ENCODE measurements at places on chromosomes 3 and 15. TPM values are rescaled to one million over a fixed set of nuclear protein-coding genes. Genes with fewer than 3 reads are reported as not detected.

- no peak overlapping the region for H3K4me3 ChIP-seq
- H3K27ac ChIP-seq = peak overlapping the region; percentile 73
- no peak for DNase-seq
- H3K4me1 ChIP-seq = peaks cover 57% of the 10 kb centered on the region
- H3K36me3 ChIP-seq = peaks cover 51% of the 10 kb centered on the region
Measured at GRCh38 chr3:187005827-187006481, 75.6 kb downstream of the ST6GAL1 start.

Gene EIF4E3
- 29.7 TPM for total RNA-seq

- H3K4me1 ChIP-seq = peaks cover 51% of the 10 kb centered on the region
- peak; percentile 95 for DNase-seq
- peak overlapping the region; percentile 96 for H3K27ac ChIP-seq
Measured at GRCh38 chr3:50237754-50238548, 1.9 kb downstream of the GNAI2 start.

Gene GABRG3
- total RNA-seq = not detected

DNA sequence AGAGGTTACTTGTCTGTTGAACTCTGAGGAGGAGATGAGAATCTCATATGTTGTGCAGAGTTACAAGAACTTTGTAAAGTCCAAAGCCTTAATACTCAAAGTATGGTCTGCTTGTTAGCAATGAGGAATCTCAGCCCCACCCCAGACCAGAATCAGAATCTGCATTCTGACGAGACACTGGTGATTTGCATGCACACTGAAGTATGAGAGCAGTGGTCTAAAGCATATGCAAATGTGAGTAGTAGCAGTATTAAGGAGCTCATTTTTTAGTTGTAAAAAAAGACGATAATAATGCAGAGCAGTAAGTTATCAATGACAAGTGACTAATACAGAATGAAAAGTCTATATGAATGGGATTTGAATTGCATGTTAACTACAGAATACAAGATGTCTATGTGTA lies 327.7 kb downstream of the RYR3 start:
- no peak overlapping the region for H3K4me3 ChIP-seq
- peaks cover 13% of the 10 kb centered on the region for H3K27me3 ChIP-seq
- H3K4me1 ChIP-seq = peaks cover 3% of the 10 kb centered on the region
- H3K36me3 ChIP-seq = no peaks in the 10 kb centered on the region
- no peak overlapping the region for H3K27ac ChIP-seq

- no peaks in the 10 kb centered on the region for H3K36me3 ChIP-seq
- DNase-seq = no peak
- no peak overlapping the region for H3K27ac ChIP-seq
Measured at GRCh38 chr3:139326131-139326530, 17.7 kb upstream of the MRPS22 start.

Gene CHL1
- total RNA-seq = not detected

GRCh38 chr3:106305127-106305526 lies 436.3 kb upstream of the CBLB start:
- H3K4me1 ChIP-seq = peaks cover 40% of the 10 kb centered on the region
- H3K36me3 ChIP-seq = no peaks in the 10 kb centered on the region
- no peaks in the 10 kb centered on the region for H3K27me3 ChIP-seq

- H3K4me1 ChIP-seq = peaks cover 2% of the 10 kb centered on the region
- DNase-seq = no peak
- no peak overlapping the region for H3K27ac ChIP-seq
Measured at GRCh38 chr3:111428301-111428700, 113.7 kb upstream of the CD96 start.

Gene DPPA2
- not detected for total RNA-seq

- H3K36me3 ChIP-seq = no peaks in the 10 kb centered on the region
- DNase-seq = no peak
- no peak overlapping the region for H3K4me3 ChIP-seq
- H3K4me1 ChIP-seq = no peaks in the 10 kb centered on the region
- no peak overlapping the region for H3K27ac ChIP-seq
Measured at GRCh38 chr3:179872842-179873241, 163.9 kb downstream of the PEX5L start.

DNA sequence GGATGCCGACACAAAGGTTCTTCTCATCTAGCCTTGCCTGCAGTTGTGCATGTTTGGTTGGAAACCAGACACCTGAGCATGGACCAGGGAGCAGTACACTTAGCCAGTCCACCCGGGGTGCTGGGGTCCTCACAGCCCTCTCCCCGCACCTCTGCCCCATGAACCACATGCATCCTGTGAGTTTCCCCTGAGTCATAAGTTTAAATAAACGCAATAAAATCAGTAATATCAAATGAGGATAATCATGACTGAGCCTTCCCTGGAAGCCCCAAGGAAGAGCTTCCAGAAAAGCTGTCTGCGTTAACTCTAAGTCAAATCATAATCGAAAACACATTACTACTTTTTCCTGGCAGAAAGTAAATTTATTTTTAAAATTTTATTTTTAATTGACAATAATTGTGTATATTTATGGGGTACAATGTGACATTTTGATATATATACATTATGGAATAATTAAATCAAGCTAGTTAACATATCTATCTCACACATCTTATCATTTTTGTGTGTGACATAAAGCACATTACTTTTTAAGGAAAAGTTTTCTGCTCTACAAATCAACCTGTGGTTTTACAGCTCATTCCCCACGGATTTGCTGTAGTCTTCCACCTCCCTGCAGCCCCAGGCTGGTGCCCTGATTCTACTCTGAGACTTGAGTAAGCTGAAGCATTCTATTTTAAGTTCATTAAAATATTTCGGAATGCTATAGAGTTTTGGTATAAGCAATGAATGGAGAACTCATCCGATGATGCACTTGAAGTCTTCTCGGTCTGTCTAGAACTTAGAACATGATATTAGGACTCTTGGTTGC lies 166.0 kb upstream of the EIF1B start:
- peaks cover 16% of the 10 kb centered on the region for H3K27me3 ChIP-seq
- DNase-seq = no peak
- H3K27ac ChIP-seq = no peak overlapping the region
- H3K4me1 ChIP-seq = no peaks in the 10 kb centered on the region

All from activated CD4-positive, alpha-beta T cell treated with anti-CD3 and anti-CD28 coated beads for 36 hours (primary cell).